Cardiac fibroblast (primary cell): ENCODE measurements at places on chromosomes 6 and 20.

DNA sequence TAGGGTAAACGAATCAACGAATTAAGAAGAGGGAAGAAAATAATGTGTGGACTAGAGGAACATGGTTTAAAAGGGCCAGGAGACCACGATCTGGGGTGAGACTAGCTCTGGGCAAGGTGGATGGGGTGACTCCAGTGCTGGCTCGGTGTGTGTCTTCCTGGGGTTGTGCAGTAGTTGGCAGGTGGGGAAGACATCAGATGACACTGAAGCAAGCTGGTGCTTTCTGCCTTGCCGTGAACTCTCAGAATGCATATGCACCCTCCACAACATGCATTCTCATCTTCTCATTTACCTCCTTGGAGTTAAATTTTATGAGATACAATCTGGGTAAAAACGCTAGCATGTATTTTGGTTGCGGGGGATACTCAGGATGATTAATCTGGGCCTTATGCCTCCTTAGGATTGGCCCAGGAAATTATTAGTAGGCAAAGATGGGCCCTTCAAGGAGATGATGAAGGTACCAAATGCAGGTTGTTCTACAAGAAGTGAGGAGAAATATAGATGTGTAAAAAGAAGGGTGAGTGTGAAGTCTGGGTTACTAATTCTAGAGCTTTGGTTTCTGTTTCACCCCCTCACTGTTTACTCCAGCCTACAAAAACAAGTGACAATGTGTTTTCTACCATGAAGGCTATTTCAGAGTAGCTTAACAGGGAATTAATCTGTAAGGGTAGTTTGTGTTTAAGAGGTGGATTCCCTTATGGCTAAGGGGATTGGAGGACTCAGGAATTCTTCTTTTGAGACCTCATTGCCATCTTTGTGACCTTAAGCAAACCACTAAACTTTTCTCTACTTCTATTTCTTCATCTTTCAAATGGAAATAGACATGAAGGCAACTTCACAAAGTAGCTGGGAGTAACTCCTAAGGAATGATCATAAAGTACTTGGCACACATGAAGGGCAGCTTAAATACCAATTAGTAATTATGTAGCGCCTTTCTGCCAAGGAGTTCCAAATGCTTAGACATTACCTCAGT is 71.0 kb upstream of the SUPT3H start:
- DNase-seq = peak; percentile 35

DNA sequence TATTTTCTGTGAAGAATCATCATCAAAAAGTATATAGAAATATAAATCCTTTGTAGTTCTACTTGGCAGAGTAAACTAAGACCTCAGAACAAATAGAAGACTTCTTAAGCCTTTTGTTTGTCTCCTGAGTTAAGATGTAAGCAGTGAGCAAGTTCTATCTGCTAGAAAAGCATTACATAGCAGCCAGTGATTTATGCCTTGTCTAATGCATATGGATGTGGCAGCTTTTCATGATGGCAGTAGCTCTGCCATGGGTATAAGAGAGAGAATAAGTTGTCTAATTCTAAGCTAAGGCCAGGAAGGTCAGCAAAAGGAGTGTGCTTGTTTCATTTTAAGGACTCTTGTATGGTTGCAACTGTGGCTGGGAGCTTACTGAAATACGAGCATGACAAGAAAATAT is 920.2 kb downstream of the GRIK2 start:
- no peak for DNase-seq

- DNase-seq = no peak
Observed at GRCh38 chr6:88167352-88167937, 1.3 kb upstream of the CNR1 start.

- no peak for DNase-seq
Observed at GRCh38 chr20:63067266-63067635, 60.5 kb upstream of the BHLHE23 start.

DNA sequence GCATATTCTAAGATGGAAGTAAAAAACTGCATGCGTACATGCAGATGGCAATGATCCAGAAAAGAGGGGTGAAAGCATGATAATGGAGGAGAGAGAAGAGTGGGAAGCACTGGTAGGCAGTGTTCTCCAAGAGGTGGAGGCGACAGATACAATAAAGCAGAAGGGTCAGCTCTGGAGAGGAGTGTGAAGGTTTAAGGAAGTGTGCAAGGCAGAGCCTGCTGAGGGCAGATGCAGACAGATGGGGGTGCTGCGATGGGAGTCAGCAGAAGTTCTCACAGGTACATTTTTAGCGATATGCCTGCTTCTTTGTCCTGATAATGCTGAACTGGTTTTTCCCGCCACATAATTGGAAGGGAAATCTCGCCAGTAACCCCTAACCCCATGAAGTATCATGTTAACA is 81.1 kb upstream of the C6orf118 start:
- no peak for DNase-seq
